AG04449 (cell line): ENCODE measurements at places on chromosomes 7 and 10.

DNA sequence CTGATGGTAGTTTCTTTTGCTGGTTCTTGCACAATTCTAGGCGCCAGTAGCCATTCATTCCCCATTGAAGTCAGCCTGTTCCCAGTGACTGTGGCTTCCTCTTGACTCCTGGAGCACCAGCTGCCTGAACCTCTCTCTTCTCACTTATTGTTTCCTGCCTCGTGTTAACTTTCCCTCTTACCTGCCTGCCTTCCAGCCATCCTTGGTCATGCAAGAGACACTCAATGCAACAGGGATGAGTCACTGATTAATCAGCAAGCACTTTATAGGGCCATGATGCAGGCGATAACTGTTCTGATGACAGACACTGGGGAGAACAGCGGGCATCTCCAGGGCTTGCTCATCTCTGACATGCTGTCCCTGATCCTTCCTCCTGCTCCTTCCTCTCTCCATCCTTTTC is 122.0 kb downstream of the PLCE1 start:
- DNase-seq = no peak

DNA sequence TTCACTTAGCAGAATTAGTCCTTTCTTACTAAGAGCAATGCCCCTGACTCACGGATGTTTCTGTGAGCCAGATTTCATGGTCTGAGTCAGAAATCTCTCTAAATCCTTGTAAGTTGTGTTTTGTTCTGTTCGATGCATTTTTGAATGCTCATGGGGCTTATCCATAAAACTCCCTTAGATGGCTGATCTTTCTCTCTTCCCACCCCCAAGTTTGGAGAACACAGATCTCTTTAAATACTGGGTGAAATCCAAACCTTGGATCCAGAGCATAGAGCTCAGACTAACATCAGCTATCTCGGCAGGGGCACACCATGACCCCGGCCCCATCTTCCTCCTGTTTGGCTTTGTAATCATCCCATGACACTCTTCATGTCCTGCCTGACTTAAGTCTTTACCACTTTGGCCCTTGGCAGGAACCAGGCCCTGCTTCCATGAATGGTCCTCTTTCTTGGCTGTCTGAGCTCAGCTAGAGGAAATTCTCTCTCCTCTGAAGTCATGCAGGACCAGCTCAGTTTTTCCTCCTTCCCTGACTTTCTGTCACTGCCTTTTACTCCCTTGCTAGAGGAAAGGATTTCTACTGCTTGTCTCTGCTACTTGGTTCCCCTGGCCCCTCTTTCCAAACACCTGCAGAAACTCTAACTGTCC is 120.4 kb upstream of the RAB11FIP2 start:
- peak; percentile 40 for DNase-seq

DNA sequence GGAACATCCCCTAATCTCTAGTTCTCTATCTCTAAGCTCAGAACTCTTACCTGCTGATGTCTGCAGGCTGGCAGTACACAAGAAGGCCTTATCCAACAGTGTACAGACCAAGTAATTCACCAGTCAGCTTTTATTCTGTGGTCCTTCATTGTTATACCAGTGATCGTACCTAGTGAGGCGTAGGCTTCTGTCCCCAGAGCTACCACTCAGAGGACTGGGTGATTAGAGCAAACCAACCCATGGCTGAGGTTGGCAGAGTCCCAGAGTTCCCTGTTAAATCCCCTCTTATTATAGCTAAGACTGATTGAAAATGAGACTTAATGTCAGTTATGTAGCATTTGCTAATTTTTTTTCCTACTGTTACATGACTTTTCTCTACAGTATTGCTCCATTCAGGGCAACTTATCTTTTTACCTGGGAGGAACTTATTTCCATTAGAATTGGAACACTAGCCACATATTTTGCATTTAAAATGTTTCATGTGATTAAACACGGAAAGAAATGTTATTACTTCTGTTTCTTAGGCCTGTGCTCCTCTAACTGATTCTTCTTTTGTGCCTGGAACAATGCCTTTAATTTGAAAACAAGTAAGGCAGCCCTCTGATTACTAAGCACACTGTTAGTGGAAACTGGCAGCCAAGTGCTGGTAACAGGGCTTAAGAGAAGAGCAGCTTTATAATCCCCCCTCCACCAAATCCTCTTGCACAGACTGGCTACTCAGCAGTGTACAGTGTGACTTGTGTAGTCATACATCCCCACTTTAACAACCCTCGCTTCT is 127.2 kb downstream of the LRRC4 start:
- no peak for DNase-seq

GRCh38 chr10:62333988-62334682 is 40.0 kb upstream of the ZNF365 start:
- DNase-seq = no peak

DNA sequence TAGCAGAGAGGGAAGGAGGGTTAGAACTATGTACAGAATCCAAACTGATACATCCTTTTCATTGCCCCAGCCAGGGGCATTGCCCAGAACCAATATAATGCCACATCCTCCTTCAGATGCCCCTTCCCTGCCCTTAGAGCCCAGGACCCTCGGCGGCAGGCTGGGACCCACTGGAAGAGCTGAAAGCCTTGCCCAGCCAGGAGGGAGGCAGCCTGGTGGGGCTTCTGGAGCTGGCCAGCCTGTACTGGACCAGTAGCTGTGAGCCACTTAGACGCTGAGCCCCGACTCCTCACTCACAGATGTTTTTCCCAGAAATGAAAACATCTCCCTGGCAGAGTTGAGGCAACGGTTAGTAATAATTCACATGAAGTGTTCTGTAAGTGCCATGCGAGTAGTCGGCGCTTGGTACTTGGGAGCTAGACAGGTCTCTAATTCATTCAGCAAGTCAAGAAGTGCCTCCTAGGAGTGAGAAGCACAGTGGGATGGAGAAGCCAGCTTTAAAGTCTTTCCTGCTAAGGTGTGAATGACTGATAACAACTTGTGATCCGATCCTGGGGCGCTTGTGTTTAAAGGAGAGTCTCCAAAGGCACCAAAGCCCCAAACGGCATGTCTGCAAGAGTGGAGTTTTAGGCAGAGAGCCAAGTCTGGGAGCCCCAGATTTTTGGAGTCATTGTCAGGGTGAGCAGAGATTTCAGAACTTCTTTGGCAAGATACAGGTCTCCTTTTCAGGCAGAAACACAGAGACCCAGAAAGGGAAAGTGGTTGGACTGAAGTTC is 9.8 kb downstream of the VSIR start:
- no peak for DNase-seq

DNA sequence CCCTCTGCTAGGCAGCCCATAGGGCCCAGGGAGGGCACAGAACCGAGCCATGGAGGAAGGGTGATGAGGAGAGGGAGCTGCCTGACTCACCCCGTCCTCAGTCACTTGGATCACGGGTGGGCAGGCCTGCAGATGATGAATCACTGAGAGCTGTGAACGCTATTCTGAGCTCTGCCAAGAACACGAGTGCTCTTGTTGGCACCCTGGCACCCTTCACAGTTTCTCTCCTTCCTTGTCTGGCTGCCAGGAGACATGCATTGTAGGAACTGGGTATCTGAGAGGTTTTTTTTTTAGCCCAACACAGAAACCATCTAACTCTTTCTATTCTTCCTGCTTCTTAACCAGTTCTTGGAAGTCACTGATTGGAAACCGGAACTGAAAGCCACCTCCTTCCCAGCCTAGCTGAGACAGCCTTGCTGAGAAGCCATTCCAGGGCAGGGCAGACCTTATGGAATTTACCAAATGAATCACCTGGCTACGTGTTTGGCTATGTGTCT is 82.1 kb downstream of the SLC37A3 start:
- DNase-seq = no peak

GRCh38 chr10:1578392-1579140 is 158.8 kb downstream of the ADARB2 start:
- DNase-seq = no peak

DNA sequence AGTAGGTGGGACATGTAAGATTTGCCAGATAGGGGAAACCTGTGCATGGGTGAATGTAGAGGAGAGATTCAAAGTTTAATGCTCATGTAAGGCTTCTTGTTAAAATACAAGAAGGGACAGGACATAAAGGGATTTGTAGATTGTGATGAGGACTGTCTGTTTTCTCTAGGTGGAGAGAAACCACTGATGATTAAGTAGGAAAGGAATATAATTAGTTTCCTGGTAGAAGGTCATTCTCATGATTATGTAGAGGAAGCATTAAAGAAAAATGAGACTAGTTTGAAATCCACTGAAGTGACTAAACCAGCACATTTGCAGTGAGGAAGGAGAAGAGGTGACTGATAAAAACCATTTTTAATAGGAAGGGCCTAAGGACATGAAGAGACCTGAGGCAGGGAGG is 19.6 kb upstream of the MACC1 start:
- no peak for DNase-seq

DNA sequence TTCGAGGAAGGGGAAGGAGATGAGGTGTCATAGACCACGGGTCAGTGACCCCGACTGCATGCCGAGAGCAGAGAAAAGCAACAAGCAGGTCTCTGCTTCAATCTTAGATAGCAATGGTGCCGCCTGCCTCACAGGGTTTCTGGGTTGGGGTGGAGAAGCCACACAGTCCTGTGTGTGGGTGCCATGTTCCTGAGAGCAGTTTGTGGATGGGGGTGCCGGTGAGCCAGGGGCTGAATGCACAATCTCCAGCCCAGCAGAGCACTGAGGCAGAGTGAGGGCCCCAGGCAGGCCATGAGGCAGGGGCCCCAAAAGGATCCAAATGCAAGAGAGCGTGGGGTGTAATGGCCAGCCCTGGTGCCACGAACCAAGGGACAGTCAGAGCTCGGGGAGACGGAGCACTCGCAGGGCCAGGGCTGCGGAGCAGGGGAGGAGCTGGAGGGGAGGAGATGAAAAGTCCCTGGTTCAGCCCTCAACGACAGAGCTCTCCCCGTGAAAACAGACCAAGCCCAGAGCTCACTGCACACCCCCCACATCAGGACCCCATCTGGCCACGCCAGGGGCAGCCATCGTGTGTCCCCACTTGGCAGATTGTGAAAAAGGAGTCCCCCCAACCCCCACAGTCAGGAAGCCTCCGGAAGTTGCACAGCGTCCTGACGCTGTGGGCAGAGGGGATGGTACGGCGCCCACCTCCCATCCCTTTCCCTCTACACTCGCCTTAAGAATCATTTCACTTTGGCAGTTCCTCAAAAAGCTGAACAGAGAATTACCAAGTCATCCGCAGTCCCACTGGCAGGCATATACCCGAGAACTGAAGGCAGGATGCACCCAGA is 19.9 kb downstream of the WDR86 start:
- no peak for DNase-seq

- DNase-seq = no peak
Measured at GRCh38 chr10:16989826-16990293, 139.8 kb downstream of the CUBN start.

GRCh38 chr10:64215088-64215487 is 693.9 kb downstream of the REEP3 start:
- DNase-seq = no peak

DNA sequence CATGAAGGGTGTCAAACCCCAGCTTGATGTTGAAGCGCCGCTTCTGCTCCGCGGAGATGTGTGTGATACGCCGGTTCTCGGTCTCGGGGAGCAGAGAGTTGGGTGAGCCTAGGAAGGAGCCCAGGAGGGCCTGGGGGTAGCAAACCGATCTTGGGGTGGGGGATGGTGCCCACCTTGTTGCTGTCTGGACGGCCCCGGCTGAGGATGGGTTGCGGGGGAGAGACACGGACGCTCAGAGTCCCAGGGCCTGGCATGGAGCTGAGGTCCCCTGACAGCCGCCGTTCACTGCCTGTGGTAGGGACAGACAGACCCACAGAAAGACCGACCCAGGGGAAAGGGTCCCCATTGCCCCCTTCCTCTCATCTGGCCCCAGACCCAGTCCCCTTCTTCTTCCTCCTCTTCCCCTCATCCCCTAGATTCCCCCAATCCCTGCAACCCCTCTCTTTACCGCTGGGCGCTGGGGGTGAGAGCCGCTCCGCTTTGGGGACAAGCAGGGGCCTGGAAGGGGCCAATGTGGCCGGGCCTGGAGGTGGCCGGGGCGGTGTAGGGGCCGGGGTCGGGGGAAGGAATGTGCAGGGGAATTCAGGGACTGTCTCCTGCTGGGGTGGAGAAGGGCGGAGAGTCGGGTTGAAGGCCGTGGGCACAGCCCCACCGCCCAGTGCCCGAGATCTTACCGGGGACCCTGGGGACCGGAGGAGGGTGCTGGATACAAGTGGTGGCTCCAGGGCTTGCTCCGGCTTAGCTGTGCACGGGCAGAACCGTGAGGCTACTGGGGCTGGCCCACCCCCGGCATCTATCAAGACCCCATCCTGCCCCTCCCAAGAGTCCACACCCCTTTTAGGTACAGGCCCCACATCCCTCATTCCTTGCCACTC is 18.0 kb upstream of the TBL2 start:
- DNase-seq = no peak

DNA sequence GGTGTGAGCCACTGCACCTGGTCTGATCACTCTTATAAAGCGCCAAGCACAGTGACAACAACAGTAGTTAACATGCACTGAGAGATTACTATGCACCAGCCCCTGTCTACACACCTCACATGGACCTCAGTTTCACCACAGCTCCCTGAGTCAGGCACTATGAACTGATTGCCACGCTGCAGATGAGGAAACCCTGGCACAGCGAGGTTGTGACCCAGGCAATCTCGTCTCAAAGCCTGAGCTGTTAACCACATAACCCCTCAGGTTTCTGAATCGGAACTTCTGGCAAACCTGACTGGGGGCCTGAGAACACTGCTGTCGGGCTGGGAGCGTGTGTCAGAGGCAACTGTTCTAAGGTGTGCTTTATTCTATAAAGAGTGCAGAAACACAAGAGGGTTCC is 150.8 kb downstream of the RNF216 start:
- DNase-seq = no peak

GRCh38 chr7:77797734-77798393 is 370 bp downstream of the TMEM60 start:
- no peak for DNase-seq

DNA sequence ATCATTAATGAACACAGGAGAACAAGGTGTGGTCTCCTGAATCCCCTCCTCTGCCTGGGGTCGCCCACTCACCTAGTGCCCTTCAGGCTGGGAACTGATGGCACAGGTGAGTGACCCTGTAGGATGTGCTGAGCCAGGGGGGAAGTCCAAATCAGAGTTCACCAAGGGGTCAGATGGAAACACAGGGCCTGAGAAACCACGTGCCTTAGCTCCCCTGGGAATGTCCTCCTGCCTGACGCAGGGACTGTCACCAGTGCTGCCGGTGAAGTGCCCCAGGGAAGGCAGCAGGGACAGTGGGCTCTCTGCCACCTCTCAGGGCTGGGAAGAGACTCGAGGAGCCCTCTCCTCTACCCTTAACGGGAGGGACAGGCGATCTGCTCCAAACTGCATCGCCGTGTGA is 5.8 kb upstream of the PYROXD2 start:
- DNase-seq = no peak
